ENCODE measurements at places on chromosomes 2 and 18.

DNA sequence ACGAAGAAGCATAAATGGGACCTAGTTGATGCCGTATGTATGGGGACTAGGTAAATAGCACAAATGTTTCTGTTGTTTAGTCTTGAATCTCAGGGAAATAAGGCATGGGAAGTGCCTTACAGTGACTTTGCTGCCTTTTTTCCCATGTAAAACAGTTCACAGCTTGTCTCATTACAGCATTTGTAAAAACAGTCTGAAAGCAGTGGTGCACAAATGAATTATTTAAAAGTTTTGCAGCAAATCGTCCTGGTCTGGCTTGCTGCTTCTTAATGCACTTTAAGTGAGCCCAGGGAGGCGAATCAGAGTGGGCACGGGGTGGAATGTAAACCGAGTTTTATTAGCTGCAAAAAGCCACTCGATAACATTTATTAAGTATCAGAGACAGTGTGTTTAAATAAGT lies 302.0 kb upstream of the ETAA1 start:
- DNase-seq, result no peak

DNA sequence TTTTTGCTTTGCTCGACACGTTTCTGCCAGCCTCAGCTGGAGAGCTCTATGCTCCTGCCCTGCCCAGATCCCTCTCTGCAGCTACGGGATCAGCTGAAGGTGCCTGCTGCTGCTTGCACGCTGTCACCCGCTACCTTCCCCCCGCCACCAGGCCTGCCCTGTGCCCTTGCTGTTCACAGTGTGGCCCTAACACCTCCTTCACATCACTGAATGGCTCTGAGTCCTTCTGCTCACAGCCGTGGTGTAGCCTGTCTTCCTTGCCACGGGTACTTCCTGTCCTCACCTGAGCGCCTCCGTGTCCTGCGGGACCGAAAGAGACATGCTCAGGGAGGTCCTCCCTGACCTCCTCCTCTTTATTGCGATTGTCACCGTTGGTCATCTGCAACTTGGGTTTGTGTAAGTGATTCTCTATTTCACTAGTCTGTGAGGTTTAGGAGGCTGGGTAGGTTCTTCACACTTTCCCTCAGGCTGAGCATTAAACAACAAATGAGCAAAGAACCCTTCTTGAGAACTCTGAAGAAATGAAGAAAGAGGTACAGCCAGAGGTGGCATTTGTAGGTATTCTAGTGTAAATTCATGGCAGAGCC lies 127.5 kb downstream of the NCK2 start:
- DNase-seq, result no peak

- peak; percentile 96 for DNase-seq
These were observed 153.6 kb downstream of the MTCL1 start for GRCh38 chr18:8858888-8859511.

GRCh38 chr2:9297807-9298206 lies 91.2 kb downstream of the ASAP2 start:
- no peak for DNase-seq

- no peak for DNase-seq
These were observed 947 bp upstream of the ANKRD44 start for GRCh38 chr2:197311421-197312033.

GRCh38 chr2:106107509-106108131 lies 86.5 kb downstream of the UXS1 start:
- DNase-seq, result peak; percentile 25

DNA sequence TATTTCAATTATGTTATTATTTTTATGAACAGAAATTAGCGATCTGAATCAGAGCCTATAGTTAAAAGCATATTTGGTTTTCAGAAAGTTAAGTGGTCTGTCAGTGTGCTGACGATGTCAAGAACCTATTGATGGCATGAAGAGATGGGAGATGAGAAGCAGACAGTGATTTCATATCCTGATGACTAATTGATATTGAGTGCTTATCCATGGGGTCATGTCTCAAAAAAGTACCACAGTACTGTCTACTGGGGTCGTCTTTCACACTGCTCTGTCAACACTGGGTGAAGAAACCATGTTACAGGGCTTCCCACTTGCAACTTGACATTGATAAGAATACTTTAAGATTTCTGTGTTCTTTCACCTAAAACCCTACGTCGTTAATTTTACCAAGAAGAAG lies 297.1 kb downstream of the AFF3 start:
- DNase-seq, result peak; percentile 39

DNA sequence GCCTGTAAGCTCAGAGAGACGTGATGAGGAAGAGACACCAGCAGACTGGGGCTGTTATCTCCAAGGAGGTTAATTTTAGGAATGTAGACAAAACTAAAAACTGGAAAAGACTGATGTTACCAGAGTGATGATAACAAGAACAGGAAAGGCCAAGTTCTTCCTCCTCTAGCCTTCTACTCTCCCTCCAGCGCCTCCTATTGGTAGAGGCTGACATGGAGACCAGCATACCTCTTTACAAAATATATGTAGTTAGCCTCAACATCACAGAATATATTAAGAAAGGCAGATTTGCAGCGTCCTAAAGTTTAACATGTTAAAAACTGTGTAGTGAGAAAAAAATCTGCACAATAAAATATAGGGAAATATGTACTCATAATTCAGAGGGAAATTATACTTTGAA lies 66.0 kb downstream of the TCF4 start:
- DNase-seq, result no peak

DNA sequence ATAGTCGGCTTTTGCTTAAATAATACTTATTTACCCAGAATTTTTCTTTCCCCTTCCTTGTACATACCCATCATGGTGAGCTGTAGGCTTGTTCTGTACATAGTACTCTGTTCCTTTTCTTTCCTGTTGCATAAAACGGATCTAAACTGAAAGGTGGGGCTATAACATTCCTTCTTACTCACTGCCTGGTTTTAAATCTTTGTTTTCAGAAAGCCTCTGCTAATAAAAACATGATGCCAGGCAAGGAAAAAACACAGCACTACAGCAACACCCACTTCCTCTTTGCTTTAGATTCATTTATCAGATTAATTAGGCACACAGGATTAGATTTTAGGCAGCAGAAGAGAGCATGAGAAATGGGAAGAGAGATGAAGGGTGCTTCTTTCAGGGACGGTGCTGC lies 19.6 kb upstream of the STON1 start:
- DNase-seq, result peak; percentile 43

DNA sequence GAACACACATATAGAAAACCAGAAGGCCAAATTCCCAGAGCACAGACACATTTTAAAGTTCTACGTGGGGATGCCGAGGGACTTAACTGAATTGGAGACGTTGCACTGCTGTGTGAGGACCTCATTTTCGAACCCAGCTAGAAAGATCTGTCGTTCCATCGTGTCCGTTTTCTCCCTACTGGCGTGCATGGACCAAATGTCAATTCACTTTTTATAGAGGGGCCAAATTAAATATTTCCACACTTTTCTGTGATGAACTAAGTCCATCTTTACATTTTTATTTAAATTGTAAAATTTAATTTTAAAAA lies 692 bp upstream of the TSHZ1 start:
- DNase-seq, result no peak

Data from fibroblast of skin of scalp (primary cell).